ENCODE measurements at places on chromosomes 11 and 22.
A peak's percentile ranks its signal among the peaks of the same experiment; 100 is the strongest.

GRCh38 chr11:121587182-121587581 is 134.4 kb upstream of the SORL1-AS1 start:
- no peak for DNase-seq

DNA sequence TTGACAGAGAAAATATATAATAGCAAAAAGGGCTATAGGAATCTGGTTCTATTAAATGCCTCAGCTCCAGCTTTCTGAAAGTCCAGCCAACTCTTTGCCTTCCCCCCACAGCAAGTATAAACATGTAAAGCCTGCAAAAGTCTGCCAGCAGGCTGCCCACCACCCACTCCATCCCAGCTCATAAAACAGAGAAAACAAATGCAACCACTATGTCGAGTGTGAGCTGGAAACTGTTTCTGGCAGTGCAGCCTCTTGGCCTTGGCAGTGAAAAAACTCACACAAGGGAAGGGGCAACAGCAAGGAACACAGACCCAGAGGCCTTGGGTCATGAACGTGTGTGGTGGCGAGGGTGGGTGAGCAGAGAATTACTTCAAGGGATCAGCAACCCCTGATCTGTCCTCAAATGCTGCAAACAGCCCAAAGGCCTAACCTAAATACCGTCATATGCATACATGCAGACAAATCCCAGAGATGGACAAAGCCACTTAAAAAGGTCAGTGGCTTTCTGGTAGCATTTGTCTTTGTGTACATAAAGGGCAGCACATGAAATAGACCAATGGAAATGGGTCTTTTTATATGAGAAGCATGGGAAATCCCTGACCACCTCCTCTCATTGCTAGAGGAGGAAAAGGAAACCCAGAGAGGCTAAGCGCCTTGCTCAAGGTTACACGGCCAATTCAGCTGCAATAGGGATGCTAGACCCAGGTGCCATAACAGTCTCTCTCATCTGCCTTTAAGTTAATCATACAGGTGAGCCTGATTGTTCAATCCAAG is 74.8 kb downstream of the NAT10 start:
- no peak for DNase-seq

DNA sequence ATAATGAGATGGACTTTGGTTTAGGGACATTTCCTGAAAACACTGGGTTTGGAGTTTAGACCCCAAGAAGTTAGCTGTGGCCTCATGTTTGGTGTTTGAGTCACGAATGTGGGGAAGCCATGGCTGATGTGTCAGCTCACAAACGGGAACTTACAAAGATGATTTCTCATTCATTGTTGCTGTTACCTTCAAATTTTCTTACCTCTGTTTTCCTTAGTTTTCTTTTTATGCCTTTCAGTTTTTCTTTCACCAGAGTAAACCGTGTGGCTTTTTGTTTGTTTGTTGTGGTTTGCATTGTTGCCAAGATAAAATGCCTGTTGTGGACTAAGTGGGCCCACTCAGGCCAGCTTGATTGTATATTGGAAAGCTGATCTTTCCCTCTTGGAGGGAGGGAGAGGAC is 89.1 kb downstream of the SWAP70 start:
- DNase-seq: no peak

- DNase-seq: peak; percentile 86
These were observed 15.6 kb downstream of the PISD start for GRCh38 chr22:31646186-31647019.

DNA sequence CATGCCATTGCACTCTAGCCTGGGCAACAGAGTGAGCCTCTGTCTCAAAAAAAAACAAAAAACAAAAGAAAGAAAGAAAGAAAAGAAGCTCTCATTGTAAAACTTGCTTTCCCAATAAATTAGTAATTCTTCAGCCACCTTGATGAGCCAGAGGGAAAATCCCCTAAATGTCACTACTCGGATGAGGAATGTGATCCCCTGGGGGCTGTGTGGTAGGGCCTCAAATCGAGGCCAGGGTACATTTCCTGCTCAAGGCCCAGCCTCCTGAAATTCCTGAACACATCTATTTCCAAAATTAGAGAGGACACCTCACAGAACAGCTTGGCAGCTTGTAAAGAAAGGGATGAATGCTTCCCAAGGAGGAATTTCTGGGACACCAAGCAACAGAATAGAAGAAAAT is 147.1 kb upstream of the SESN3 start:
- DNase-seq: no peak

DNA sequence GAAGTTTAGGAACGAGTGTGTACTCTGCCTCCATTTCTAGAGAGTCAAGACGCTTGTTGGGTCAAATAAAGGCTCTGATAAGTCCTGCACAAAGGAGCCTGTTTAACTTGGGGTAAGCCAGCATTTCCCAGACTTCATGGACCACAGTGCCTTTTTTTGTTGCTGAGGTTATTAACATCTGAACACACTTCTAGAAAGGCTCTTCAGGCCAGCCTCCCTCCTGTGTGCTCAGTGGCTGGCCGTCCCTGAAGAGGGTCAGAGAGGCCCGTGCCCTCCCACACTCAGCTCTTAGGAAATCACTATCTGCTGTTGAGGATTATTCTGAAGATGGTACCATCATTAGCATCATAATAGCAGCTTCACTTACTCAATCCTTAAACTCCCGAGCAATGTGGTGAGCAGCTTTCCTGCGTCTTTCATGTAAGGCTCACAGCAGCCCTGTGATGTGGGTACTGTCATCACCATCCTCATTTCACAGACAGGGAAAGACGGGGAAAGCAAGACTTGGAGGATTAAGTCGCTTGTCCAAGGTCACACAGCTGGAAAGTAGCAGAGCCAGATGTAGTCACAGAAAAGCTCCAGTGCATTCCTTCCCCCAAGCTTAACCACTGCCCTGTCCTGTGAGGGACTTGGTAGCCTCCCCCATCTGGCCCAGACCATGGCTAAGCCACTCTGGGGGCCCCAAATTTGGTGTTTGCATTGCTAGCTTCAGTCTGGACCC is 71.3 kb downstream of the TSPAN18 start:
- DNase-seq: peak; percentile 91

DNA sequence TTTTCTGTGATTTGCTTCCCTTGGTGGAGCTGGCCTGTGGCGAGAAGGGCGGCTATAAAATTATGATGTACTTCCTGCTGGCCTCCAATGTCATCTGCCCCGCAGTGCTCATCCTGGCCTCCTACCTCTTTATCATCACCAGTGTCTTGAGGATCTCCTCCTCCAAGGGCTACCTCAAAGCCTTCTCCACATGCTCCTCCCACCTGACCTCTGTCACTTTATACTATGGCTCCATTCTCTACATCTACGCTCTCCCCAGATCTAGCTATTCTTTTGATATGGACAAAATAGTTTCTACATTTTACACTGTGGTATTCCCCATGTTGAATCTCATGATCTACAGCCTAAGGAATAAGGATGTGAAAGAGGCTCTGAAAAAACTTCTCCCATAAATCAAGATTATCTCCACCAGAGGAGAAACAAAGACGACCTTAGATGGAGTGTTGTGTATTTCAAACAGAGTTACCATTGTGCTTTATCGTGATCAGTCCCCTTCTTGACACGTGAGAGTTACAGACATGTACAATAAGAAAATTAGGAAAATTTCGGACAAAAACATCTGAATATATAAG is 2.1 kb downstream of the OR9G1 start:
- no peak for DNase-seq

GRCh38 chr11:100774859-100775258 is 87.8 kb downstream of the ARHGAP42 start:
- no peak for DNase-seq

DNA sequence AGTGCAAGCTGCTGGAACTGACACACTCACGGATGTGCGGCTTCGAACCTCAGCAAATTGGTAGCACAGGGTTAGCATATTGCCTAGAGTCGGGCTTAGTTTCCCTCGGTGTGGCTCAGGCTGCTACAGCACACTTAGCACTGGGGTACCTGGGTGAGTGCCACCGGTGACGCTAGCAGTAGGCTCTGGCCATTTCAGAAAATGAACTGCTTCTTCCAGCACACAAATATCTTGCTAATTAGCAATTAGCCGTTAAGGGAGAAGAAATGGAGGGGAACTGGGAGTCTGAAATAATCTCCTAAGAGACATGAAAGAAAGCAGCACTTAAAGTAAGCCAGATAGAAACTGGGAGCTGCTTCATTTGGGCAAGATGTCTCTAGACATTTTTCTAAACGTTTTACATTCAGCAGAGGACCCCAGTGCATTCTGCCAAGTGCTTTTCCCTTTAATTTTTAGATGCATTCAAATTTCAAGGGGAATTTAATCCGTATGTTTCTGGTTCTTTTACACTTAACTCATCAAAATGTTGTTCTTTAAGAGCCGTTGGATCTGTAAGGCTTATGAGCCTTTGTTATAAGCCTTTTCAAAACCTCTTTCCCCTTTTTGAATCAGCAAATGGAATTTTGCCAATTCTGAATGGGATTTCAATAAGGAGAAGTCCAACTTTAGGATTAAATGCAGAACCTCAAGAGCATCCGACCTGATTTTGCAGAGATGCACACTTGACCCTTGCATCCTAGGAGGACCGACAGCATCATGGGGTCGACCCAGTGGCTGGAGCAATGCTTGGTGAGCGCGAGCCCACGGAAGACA is 708.1 kb downstream of the NTM start:
- no peak for DNase-seq

GRCh38 chr11:46304605-46305179 is 27.2 kb downstream of the CREB3L1 start:
- no peak for DNase-seq

GRCh38 chr11:113468726-113469345 is 6.4 kb downstream of the DRD2 start:
- no peak for DNase-seq

DNA sequence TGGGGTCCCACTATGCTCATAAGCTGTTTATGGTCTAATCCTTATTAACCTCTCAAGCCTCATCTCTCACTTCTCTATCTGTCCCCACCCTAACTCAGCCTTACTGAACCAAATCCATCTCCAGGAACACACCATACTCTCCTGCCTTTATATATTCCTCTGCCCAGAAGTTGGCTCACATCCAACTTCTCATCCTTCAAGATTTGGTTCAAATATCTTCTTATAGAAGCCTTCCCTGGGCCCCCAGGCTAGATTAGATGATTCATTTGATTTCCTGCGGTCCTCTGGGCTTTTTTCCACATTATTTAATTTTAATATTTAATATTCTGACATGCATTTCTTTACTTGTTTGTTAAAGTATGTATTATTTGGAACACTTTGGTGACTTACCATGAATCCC is 23.2 kb downstream of the MEI1 start:
- no peak for DNase-seq

GRCh38 chr11:14577835-14578529 is 57.8 kb upstream of the PSMA1 start:
- no peak for DNase-seq

DNA sequence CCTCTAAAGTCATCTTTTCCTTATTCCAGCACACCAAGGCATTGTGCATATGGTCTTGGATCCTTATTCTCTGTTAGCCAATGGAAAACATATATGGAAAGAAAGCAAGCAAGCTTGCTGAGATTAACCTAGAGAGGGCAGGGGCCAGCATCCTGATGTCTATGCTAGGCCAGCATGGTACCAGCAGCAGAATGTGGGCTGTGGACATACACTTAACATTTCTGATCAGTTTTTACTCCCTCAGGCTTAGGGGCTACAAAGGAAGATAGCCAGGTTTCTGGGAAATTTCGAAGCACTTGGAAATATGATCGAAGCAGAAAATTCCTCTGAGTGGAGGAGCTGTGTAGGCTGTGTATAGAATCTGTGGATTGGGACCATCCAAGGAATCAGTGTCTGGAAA is 67.0 kb downstream of the ST3GAL4 start:
- DNase-seq: no peak

DNA sequence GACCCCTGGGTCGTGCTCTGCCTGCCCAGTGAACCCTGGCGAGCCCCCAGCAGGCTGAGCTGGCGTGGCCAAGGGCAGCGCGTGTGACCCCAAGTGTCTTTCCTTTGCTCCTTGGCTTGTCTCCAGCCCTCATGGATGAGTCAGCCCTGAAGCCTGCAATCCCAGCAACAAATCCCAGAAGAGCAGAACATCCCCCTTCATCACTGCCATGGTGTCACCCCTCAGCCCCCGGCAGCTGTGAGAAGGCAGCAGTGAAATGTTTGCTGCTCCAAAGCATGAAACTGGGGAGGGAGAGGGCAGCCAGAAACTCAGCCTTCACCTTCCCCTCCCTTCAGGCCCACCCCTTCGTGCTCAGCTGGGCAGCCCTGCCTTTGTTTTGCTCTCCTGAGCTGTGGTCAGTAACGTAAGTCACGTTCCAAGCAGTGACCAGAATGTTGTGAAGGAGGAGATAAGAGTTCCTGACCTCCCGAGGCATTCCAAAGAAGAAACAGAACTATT is 29.8 kb downstream of the ADAMTS15 start:
- peak; percentile 67 for DNase-seq

DNA sequence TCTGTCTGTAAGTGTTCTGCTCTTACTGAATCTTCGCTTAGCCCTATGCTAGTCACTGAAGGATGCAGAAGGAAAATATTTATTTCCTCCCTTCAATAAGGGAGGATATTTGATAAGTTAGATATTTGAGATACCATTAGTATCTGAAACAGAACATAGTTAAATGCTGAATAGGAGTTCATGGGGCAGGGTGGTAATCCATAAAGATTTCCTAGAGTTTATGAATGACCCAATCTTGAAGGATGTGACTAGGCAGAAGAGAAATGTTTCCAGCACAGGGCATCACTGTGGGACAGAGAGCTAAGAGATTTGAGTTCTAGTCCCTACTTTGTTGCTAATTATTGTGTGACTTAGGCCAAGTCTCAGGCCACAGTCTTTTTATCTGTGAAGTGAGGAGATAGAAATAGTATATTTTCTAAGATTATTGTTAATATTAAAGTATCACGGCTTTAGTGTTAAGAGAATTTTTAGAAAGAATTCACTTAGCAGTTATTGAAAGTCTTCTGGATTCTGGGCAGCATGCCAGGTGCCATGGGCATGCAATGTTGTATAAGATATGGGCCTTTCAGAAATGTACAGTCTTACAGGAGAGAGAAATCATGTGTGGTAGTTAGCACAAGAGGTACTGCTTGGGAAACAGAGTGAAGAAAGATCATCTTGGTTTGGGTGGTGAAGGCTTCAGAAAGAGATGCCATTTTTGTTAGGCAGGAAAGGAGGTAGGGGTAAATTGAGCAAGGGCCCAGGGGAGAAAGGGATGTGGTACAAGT is 24.0 kb downstream of the SWAP70 start:
- DNase-seq: no peak

GRCh38 chr11:79229047-79229446 is 211.8 kb downstream of the TENM4 start:
- DNase-seq: no peak

GRCh38 chr11:118689852-118690552 is 10.6 kb upstream of the TREH start:
- DNase-seq: peak; percentile 97

GRCh38 chr11:30423886-30424285 is 101.0 kb downstream of the ARL14EP start:
- DNase-seq: no peak

DNA sequence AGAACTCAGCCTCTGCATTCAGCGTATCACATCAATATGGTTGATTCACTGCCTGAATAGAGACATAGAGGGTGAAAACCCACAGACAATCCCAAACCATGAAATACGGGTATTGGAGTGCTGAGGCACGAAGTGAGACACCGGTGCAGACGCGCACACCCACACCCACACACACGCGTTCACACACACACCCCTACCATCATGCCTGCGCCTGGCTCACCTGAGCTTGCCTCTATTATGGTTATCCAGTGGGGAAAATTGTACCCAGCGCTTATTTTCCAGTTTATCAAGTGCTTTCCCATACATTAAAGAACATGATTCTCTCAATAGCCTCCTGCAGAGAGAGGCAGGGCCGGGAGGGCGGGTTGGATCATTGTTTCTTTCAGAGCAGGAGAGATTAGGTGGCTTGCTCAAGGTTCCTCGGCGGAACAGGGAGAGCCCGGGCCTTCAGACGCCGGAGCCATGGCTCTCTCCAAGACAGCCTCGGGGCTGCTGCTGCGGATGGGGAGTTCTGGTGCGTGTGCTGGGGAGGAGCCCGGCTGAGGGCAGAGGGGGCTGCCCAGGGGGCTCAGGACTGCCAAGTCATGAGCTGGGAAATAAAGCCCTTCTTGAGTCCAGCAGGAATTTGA is 78.9 kb upstream of the THY1 start:
- no peak for DNase-seq

Data from mesendoderm (in vitro differentiated cells).